ENCODE measurements at places on chromosomes 6 and 20.

DNA sequence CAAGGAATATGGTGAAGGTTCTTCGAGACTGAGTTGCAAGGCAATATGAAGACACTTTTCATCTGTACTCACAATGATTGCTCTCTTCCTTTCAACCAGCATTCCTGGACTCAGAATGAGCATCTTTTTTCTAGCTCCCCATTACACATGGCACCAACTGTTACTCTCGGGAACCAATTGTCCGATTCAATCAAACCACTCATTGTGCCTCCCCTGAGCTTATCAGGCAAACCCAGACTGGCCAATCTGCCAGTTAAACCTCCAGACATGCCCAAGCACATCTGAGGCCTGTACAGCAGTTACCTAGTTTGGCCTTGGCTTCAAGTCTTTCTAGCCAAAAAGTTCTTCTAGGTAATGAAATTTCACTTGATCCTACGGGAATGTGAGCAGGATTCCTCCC lies 164.1 kb downstream of the ID4 start:
- no peak for DNase-seq

GRCh38 chr6:166743406-166744222 lies 116.6 kb upstream of the RPS6KA2 start:
- DNase-seq: no peak

- no peak for DNase-seq
These were observed 25.9 kb downstream of the ADGRF4 start for GRCh38 chr6:47724300-47724699.

GRCh38 chr6:22708469-22708868 lies 139.1 kb downstream of the HDGFL1 start:
- no peak for DNase-seq

- no peak for DNase-seq
These were observed 207.9 kb upstream of the LAMP5 start for GRCh38 chr20:9306521-9306920.

DNA sequence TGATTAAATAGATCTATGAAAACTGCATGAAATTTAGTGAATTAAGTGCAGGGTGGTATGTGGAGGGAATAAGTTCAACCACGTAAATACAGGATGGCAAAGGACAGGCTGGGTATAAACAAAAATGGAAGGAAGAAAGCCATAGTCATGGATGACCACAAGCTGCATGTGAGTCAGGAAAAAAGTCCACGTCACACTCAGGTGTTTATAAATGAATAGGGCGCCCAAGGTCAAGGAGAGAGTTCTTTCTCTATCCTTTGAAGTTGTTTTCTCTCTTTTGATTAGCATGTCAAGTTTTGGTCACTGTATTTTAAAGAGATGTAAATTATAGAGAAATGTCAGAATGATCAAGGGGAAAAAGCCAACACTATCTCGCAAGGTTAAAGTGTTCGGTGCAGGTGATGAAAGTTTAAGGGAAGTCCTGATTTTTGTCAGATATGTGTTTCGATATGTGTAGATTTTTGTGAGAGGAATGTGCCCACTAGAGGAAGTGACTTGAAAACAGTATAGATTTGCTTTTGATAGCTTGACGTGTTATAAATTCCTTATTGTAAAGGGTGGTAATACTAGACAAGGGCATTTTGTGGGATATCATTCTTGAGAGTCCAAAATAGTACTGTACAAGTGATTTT lies 58.7 kb downstream of the MAP3K4 start:
- DNase-seq: no peak

DNA sequence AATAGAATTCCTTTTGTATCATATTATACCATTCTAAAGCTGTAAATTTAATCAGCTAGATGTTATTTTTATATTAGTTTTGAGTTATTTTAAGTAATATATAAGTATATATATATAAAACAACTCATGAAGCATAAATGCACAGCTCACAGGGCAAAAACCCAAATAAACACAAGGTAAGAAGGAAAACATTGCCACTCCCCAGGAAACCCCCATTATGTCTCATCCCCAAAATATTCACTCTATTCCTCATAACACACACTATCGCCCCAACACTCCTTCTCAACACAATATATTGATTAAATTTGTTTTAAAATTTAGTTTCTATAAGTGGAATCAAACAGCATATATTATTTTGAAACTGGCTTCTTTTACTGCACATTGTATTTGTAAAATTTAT lies 98.6 kb upstream of the FAM83B start:
- no peak for DNase-seq

DNA sequence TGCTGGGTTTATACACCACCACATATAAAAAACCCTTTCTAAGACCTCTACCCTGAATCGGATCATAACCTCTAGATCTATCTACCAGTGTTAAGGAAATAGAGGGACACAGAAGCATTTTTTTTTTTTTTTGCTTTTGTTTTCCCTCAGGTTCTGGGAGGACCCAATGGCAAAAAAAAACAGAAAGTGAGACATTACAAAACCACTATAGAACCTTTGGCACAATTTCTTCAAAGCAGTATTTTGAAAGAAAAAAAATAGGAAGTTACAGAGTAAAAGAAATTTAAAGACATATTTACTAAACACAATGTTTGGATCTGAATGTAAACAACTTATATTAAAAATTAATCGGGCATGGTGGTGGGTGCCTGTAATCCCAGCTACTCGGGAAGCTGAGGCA lies 1258.7 kb upstream of the GJE1 start:
- DNase-seq: no peak

GRCh38 chr6:117483645-117484016 lies 1.2 kb downstream of the DCBLD1 start:
- no peak for DNase-seq

DNA sequence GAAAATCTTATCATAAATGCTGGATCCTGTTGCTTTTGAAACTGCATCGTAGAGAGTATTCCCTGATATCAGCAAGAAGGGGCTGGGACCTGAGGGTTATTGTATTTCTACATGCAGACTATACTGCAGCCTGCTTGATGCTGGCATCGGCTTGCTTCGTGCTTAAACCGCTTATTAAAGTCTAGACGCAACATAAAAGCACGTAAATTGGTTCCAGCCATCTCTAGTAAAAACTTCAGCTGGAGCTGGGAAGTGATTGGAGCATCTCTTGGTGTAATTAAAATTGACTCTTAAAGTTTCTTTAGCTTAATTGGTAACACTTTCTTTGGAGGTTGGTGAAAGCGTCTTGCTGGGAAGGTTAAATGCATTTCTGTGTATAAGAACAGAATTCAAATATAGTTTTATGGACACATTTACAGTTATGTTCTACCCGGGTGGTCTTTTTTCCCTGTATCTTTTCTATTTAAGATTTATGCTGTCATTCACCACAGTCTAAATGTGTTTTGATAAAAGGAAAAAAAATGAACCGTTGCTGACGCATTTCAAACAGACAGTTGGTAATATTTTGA lies 139.0 kb upstream of the JAG1 start:
- DNase-seq: no peak

DNA sequence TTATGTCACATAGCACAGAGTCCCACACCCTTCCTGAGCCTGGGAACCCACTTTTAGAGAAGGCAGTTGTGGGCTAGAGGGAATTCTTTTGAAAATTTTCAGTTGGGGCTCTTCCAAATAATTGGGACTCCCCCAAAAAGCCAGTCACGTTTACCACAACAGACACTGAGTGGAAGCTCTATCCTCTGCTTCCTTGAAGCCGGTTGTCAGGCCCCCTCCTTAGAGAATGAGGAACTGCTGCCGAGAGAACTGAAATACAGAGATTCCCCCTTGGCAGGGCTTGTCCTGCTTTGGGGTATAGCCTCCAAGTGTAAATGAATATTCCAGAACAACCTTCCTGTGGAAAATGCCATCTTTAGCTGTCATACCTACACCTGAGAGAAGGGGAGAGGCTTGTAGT lies 2.7 kb upstream of the JAG1 start:
- no peak for DNase-seq

GRCh38 chr6:111838749-111839484 lies 34.3 kb downstream of the FYN start:
- no peak for DNase-seq

- DNase-seq: no peak
These were observed 55.6 kb upstream of the MPC1 start for GRCh38 chr6:166438211-166438861.

GRCh38 chr6:146027586-146028251 lies 1.1 kb upstream of the GRM1 start:
- no peak for DNase-seq

GRCh38 chr6:169583886-169584541 lies 117.8 kb downstream of the WDR27 start:
- DNase-seq: no peak

DNA sequence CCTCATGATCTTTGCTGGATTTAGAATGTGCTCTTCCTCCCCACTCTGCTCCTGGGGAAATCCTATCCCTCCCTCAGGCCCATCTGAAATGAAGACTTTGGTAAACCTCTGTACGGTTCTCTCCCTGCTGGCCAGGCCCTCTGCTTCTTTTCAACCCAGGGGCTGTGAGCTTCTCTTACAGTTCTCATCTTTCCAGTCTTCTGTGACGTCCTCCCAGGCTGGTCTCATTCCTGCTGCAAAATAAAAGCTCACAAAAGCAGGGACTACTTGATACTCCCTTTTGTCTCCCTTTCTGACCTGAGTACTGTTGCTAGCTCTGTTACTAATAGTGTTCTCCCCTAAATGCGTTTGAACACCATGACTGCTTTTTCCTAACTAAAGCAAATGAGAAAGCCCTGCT lies 46.3 kb downstream of the UNC5CL start:
- DNase-seq: no peak

- DNase-seq: peak; percentile 59
These were observed 161.6 kb upstream of the TNFAIP3 start for GRCh38 chr6:137705160-137706082.

DNA sequence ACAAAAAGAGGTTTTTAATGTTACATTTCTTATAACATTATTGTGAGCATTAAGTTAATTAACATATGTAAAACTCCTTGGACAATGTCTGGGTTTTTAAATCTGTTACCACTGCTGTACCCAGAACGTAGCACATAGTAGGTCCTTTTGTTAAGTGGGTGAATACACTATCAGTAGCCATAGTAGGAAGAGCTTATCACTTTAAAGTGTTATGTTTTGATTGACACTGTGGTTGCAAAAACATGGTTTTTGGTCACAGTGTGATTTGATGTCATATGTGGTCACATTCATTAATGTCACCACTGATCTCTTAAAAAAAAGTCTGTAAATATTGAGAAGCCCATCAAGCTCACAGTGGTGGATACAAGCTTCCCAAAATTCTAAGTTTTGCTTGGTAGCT lies 160.7 kb downstream of the PLCB1 start:
- no peak for DNase-seq

- DNase-seq: no peak
These were observed 166.0 kb downstream of the ARHGAP18 start for GRCh38 chr6:129543981-129544380.

- no peak for DNase-seq
These were observed 49.1 kb upstream of the TPD52L1 start for GRCh38 chr6:125104425-125104824.

DNA sequence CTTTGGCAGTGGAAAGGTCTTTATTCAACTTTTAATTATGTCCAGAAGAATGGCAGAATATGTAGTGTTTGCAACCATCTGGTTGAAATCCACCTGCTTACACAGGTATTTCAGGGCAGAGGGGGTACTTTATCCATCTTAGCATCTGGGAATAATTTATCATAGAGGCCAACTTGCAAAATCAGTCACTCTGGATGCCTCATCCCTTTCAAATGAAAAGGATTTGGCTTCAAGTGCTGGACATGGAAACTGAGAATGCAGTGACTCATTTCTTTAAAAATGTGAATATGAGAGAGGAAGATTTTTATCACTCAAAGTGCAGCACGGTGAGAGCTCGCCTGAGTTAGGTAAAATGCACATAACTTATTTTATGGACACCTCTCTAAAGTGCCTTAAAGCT lies 758.3 kb downstream of the KIF16B start:
- no peak for DNase-seq

DNA sequence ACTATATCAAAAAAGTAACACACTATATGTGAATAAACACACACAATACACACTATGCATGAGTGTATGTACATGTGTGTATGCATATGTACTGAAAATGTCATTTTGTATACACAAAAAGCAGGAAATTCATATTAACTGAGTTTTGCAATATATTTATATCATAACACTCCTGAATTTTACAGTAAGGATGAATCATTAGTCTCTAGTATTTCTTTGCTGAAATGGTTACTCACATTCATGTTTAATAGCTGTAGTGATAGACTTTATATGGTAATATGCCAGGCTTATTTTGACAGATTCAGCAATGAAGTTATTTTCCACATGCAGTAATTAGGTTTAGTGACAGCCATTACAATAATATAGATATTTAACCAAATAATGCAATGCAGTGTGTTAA lies 1216.2 kb upstream of the CITED2 start:
- DNase-seq: no peak

Measured in activated T-cell treated with anti-CD3 and anti-CD28 coated beads for 48 hours (primary cell).